Calu3 (cell line): ENCODE measurements at places on chromosomes 6 and 20.

DNA sequence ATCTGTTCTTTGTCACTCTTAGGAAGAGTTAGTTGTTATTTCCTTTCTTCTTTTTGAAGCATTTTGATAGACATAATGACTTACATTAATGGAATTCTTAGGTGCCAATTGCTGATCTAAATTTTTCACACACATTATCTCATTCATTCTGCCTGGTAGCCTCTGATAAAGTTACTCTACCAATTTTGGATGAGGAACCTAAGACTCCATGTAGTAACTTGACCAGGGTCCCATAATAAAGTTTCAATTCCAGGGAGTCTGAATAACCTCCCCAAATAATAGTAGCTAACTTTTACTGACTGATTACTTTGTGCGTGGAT is 73.2 kb upstream of the CITED2 start:
- DNase-seq: no peak

- peak; percentile 72 for DNase-seq
Measured at GRCh38 chr6:31007694-31008093, 2.6 kb upstream of the MUC22 start.

- DNase-seq: peak; percentile 74
Measured at GRCh38 chr20:47318586-47319516, 37.6 kb downstream of the ZMYND8 start.

DNA sequence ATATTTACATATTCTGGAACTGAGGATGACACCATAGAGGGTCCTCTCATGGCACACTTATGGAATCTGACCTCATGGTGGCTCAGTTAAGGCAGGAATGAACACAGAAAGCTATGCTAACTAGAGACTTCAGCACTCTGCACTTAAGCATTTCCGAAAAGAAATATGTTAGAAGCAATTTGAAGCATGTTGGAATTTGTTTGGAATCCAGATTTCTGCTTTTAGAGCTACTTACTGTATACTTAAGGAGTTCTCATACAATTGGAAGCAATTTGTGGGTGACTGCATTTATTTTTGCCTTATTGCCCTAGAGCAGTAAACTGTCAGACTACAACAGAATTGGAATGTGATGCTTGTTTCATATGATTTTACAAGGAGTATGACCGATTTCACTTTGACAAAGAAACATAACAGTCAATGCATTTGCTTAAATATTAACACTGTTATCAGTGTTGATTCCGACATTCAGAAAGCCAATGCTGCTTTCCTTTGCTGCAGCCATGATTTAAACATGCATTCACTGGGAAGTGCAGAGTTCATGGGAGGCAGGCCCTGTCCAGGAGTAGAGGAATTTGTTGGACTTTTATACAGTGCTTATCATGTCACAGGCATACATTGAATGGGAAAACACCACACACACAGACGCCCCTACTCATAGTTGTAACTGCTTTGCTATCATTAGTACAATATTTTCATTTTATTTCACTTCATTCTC is 244.4 kb downstream of the SAMD5 start:
- DNase-seq: no peak

DNA sequence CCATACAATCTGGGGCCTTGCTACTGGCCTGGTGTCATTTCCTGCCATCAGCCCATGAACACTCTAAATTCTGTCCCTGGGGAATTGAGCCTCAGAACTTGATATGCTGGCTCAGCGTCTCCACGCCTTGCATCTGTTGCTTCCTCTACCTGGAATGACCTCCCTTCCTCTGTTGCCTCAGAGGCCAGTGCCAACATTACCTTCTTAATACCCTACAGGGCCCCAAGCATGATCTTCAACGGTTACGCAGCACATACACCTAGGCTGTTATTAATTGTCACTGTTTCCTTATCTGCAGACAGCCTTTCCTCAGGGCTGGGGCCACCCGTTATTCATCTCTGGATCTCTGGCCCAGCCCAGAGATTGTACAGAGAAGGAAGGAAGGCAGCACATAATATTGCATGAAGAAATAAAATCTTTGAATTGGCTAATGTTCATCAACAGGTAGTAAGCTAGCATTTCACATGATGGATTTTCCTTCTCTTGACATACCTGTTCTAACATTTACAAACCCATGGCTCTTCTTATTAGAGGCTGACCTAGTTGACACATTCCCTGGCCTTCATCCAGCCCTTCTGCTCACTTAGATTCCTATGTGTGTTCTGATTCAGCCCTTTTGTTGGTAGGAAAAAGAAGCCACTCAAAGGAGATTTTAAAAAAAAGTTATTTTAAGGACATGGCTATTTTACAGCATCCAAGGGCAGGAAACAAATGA is 8.4 kb upstream of the RNF182 start:
- no peak for DNase-seq

DNA sequence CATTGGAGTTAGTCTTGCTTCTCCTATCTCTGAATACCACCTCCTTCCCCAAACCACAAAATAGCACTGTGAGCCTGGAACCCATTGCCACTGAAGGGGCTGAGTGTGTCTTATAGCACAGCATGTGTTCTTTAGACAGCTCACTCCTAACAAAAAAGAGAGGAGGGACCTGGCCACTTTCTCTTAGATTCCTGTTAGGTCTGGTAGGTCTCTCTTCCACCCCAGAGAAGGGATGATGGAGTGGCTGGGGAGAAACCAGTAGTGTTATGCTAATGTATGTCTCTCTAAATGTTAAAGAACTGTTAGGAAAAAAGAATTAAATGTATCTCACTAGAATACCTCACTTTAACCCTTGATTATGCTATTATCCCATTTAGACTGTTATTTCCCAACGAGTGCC is 340.3 kb downstream of the EPHA7 start:
- DNase-seq: no peak

- no peak for DNase-seq
Measured at GRCh38 chr20:43564993-43565757, 6.3 kb downstream of the SGK2 start.

- DNase-seq: no peak
Measured at GRCh38 chr20:9054176-9054575, 14.7 kb upstream of the PLCB4 start.

DNA sequence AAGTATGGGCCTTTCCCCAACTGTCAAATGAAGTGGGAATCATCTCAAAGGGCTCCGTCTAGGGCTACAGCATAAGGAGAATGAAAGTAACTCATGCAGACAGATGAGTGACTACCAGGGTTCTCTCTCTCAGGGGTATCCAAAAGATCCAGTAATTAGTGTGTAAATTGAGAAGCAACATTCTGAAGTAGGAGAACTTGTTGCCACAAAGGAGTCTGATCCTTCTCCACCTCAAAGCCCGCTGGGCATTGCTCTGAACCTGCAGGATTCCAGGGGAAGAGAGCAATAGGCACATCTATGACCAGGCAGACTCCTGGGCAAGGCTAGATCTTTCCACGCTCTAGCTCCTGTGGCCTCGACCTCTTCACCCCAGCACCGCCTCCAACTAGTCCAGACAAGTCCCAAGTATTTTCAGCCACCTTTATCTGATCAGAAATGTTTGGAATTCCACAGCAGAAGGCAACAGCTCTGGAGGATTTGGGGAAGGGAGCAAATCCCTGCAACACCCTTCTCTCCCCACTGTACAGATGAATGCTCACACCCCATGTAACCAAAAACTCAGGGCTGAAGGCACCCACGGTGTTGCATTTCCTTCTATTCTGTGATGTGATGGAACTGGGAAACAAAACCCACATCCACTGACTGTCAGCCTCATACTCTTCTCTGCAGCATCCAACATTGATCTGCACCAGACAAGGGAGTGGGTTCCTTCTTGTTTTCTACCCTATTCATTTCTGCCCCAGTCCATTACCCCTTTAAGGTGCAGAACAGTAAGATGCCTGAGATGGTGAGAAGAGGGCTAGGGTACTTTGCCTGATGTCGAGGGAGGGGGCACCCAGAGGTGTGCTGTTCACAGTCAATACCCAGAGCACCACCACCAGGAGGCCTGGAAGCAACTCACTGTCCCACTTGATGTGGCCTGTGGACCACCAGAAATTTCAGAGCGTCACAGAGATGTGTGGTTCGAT is 41.0 kb downstream of the COX4I2 start:
- no peak for DNase-seq

- no peak for DNase-seq
Measured at GRCh38 chr6:51805517-51805916, 281.9 kb downstream of the PKHD1 start.

DNA sequence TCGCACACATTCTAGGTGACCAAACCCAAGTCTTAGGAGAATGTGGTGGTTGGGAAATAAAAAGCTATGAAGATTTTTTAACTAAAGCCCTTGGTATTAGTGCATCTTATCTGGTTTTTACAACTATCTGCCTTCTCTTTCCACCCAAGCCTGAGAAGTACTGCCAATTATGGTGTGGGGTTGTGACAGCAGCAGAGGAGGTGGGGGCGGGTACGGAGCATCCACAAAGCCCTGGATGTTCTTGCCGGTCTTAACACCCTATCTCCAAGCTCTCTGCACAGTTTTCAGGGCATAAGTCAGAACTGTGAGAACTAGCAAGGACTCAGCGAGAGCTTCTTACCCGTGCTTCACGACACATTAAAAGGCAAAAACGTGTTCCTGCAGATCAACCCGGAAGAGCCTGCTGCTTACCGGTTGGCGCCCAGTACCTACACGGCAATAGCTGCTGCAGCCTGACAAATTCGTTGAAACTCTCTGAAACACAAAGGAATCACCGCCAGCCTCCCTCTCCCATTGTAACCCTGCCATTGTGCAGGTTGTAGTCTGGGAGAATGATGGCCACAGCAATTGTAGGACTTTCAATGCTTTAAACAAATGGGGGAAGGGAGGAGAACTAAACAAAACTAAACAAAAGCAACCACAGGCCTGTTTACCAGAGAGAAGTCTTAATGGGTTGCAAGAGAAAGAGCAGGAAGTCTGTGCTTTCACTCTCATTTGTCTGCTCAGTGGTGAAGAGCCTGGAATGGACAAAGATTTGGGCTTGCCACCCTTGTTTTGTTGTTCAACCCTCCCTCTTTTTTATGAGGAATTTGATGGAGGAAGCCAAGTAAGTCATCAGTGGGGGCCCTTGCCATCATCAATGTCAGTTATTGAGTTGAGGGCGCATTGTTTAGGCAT is 461.0 kb upstream of the JARID2 start:
- DNase-seq: no peak

- DNase-seq: peak; percentile 52
Measured at GRCh38 chr20:50295762-50296449, 105.3 kb downstream of the CEBPB start.

DNA sequence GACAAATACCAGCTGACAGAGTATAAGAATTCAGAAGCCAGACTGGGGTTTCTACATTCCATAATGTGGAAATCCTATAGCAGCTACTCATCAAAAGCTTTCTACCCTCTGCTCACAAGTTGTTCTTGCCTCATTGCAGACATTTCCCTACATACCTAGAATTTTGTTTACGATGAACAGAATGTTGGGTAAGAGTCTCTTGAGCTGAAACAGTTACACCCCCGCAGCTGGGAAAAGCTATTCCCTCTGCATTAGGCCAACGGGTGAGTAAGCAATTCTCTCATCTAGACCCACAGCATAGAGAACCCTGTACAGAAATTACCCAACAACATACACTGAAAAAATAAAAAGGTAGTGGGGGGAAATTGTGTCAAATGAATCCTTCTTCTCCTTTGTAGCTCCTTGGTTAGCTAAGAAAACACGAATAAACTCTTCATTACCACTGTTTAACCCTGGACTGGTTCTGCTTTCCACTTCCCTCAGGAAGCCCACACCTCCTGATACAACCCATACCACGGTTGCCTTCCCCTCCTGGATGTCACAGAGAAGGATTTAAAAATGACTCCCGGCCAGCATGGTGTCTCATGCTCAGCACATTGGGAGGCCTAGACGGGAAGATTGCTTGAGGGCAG is 215.0 kb upstream of the SHLD1 start:
- DNase-seq: no peak

DNA sequence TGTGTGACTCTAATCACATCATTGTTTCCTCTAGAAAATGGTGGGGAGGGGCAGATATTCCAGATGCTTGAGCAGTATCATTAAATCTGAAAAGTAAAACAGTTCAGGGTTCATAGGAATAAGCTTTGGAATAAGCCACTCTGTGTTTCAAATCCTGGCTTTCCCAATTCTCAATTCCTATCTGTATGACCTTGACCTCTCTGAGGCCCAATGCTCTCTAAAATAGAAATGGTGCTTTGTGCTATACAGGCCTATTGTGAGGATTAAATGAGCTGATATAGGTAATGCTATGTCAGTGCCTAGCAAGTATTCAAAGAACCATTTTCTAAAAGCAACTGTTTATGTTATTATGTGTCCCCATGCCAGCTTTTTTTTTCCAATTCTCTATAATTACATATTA is 209.0 kb upstream of the PRSS16 start:
- no peak for DNase-seq

DNA sequence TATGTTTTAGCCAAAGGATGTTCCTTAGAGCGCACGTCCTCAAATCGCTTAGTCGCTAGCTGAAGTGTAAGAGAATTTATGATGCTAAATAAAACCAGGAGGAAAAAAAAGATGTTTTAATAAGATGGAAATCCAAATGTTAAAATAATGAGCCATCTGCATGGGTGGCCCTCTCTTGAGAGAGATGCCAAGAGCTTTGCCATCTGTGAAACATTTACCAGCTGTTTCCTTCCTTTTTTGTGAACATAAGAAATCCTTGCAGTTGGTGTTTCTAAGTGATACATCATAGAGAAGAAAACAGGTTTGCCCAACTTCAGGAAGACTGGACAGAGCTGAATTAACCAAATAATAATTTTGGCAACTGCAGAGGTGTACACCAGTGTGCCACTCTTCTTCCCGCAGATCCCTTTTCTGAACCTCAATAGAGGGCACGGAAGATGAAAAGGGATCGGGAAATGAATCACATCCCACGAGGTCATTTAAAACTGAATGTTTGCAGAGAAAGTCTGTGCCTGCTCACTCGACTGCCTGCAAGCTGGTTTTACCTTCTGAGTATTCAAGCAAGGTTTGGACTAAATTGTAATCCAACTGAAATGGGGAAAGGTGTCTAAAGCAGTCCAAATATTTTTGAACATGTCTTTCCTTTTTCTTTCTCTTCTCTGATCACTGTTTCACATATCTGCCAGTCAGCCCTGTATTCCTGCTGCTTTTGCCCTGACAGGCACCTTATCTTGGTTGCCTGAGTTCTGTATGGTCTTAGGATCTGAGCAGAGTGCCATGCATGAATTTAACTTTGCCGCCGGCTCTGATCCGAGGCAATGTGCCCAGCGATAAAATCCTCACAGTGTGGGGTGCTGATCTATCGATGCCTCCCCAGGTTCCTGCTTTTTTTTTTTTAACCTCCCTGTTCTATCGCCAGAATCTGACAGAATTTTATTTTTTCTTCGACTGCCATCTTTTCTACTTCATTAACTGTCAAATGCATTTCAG is 35.5 kb upstream of the TSHZ2 start:
- no peak for DNase-seq

GRCh38 chr20:24819331-24819965 is 129.6 kb upstream of the CST7 start:
- no peak for DNase-seq

DNA sequence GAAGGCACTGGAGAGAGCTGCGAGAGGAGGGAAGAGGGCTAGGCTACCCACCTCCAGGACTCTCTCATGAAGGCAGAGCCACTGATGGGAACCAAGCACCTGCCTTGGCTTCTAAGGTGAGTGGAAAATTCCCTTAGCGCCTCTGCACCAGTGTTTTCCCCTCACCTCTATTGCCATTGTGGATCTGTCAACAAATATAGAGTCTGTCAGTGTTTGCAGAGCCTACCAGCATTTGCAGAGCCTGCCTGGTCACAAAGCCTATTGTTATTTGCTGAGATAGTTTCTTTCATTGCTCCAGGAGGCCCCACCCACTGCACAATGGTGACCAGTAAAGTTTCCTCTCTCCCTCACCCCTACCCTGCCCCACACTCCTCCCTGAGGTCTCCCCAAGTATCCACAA is 141.9 kb downstream of the MRPL14 start:
- DNase-seq: no peak

- no peak for DNase-seq
Measured at GRCh38 chr6:4656106-4656505, 120.1 kb upstream of the CDYL start.
